ENCODE measurements at places on chromosomes 13 and 19.

DNA sequence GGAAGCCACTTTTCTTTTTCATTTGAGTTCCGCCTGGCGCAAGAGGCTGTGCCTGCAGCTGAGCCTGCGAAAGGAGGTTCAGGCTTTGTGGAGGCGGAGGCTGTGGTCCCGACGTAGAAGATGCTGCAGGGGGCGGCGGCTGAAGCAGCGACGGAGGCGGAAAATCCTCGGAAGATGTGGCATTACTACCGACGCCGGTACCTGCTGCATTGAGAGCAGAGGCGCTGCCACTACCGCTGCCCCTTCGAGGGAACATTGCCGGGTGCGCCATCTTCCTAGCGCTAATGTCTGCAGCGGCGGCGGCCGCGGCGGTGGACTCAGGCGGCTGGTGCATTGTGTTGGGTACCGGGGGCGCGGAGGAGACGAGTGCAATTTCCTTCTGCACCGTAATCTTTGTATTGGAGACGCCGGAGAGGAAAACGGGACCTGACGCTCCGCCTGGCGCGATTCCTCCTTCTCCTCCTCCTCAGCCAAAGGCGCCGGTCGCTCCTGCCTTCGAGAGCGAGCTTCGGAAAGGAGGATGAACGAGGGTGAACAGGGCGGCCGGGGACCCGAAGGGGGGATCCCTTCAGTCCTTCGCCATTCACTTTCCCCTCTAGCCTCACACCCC is at the start of gene TSC22D1:
Gene TSC22D1, minus strand, starts transcription at position 590 of the 610 bp plus-strand sequence. Its CDS starts 256 bp downstream, at position 334.
- DNase-seq = peak; percentile 38

DNA sequence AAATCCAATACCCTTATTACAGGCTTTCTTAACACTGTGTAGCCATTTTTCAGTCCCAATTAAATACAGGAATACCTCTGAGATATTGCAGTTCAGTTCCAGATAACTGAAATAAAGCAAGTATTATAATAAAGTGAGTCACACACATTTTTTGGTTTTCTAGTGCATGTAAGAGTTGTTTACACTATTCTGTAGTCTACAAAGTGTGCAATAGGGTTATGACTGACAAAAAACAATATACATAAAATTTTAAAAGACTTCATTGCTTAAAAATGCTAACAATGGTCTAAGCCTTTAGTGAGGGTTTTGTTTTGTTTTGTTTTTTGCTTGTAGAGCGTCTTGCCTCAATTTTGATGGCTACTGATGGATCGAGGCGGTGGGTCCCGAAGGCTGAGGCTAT is 434.4 kb upstream of the NBEA start:
- DNase-seq = no peak

- DNase-seq = no peak
Observed at GRCh38 chr13:51432576-51432975, 20.3 kb downstream of the INTS6 start.

GRCh38 chr19:17872251-17873001 is 681 bp downstream of the SLC5A5 start:
- no peak for DNase-seq

DNA sequence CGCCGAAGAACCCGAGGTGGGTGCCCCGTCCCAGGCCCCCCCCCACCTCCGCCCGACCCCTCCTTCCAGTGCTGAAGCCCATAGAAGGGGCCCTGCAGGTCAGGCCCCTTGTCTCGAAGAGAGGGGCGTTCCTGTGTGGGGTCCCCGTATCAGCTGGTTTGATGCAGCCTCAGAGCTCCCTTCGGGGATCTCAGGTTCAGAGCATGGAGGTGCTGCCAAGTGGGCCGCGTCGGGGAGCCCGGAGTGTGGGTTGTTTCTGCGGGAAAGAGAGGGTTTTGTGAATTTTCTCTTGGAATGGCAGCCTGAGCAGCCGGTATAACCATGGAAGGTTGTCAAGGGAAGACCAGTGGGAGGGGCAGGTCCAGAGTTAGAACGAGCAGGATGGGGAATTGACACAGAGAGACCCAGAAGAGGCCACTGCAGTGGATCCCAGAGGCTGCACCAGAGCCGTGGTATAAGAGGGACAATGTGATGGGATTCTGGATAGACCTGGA is 384 bp downstream of the TRAPPC2B start:
- no peak for DNase-seq

DNA sequence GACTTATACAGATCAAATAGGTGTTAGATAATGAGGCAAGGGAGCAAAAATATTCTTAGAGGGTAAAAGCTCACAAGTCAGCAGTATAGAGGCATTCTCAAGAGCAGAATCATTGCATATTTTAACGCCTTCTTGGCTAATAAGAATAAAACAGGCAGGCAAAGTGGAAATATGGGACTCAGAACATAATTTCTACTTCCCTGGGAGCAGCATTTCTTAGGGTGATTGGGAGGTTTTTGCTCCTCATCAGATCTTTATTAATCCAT is 39.6 kb downstream of the LHFPL6 start:
- DNase-seq = no peak

- peak; percentile 17 for DNase-seq
Observed at GRCh38 chr13:19862481-19863313, 752 bp downstream of the ZMYM5 start.

DNA sequence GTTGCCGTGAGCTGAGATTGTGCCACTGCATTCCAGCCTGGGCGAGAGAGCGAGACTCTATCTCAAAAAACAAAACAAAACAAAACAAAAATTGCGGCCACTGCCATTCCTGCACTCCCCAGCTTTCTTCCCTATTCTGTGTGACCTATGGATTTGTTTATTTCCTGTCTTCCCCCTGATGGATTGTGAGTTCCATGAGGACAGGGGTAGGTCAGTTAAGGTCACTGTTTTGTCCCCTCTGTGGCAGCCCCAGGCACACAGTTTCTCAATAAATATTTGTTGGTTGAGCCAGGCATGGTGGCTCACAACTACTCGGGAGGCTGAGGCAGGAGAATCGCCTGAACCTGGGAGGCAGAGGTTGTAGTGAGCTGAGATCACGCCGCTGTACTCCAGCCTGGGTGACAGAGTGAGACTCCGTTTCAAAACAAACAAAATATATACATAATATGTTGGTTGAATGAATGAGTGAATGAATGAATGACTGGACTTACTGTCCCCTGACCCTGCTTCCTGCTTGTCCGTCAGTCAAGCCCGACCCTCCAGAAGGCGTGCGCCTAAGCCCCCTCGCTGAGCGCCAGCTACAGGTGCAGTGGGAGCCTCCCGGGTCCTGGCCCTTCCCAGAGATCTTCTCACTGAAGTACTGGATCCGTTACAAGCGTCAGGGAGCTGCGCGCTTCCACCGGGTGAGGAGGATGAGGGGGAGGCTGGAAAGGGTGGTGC is 5.0 kb downstream of the EBI3 start:
- no peak for DNase-seq

- no peak for DNase-seq
Observed at GRCh38 chr13:34322014-34322742, 504.2 kb downstream of the RFC3 start.

DNA sequence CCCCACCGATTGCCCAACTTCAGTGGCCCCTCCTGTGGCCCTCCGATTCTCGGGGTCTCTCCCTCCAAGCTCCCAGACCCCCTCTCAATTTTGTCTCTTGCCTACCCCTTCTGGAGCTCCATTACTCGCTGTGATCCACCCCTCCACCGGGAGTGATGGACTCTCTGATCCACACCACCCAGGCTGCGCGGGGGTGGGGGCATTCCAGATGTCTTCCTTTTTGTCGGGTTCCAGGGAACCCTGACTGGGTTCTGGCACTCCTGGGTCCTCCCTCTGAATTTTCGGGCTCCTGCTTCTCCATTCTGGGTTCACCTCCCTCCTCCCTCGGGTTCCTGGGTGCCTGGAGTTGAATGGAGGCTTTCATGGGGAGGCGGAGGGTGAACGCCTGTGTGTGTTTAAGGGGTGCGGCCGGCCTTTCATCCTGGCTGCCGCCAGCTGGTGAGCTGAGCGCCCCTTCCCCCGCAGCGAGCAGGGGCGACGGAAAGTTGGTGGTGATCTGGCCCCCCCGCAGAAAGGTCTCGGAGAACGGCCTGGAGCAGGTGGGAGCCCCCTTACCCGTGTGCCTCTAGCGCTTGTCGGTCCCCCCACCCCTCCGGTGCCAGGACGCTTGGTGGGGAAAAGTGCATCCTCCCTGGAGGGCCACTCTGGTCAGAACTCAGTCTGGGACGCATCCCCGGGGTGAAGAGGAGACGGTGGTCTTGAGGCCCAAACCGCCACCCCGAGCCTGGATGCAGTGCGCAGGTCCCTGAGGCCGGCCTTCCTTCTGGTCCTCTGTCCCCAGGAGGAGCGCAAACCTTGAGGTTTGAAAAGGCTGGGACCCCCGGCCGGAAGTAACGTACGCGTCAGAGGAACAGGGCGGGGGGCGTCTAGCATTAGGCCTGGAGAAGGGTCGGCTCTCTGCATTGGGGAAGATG is 1.6 kb downstream of the MISP3 start:
- DNase-seq = peak; percentile 37

GRCh38 chr13:50549221-50549942 is 294.1 kb downstream of the DLEU7 start:
- DNase-seq = no peak

GRCh38 chr13:109730812-109731335 is 55.5 kb downstream of the IRS2 start:
- DNase-seq = no peak

GRCh38 chr13:70249332-70250064 is 141.2 kb upstream of the KLHL1 start:
- no peak for DNase-seq

- no peak for DNase-seq
Observed at GRCh38 chr19:29596885-29597525, 9.1 kb upstream of the POP4 start.

GRCh38 chr13:50424993-50425392 is 409.7 kb downstream of the KCNRG start:
- no peak for DNase-seq

DNA sequence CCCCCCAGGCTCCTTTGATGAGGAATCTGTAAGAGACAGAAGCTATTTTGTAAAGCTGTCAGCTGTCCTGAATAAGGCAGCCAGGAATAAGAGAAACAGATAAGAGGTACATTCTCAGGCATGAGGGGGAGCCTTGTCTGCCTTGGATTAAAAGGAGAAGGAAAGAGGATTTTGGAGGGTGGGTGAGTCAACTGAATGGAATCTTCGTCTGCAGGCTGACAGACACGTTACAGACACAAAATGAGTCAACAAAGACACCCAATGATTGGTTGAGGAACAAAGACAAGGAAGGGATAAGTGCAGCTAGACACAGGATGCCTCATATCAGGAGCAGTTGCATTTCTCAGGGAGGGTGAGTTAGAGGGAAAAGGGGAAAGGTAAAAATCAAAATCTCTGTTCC is 162.5 kb downstream of the OLFM4 start:
- DNase-seq = no peak

DNA sequence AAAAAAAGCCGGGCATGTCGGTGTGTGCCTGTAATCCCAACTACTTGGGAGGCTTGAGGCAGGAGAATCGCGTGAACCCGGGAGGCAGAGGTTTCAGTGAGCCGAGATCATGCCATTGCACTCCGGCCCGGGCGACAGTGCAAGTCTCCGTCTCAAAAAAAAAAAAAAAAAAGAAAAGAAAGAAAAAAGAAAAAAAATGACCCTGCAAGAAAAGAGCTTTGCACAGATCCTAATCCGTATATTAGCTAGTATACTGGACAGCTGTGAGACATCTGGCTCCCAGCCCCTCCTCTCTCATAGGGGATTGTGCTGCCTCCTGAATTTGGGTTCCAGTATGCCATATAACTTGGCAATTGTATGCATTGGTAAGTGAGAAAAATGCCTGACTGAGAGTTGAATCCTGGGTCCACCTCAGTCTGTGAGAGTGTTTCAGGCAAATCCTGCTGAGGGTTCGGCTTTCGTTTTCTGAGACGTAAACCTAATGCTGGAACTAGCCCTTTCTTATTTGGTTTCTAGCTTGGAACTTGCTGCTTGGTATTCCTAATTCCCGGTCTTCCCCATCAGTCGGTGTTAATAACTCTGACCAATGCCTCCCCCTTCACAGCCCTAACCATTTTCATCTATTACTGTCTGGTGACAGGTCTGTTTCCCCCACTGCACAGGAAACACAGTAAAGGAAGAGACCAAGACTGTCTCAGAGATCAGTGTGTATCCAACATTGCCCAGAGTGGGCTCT is 1.3 kb upstream of the AKT2 start:
- no peak for DNase-seq

DNA sequence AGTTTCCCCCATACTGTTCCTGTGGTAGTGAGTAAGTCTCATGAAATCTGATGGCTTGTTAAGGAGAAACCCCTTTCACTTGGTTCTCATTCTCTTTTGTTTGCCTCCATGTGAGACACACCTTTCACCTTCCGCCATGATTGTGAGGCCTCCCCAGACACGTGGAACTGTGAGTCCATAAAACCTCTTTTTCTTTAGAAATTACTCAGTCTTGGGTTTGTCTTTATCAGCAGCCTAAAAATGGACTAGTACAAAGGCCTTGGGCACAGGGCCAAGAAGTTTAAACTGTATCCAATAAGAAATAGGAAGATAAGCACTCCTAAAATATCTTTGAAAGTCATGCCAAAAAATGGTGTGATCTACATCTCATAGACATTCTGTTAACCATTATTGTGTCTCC is 176.9 kb downstream of the TBC1D4 start:
- DNase-seq = no peak

GRCh38 chr13:30720172-30720869 is 15.0 kb upstream of the ALOX5AP start:
- no peak for DNase-seq

DNA sequence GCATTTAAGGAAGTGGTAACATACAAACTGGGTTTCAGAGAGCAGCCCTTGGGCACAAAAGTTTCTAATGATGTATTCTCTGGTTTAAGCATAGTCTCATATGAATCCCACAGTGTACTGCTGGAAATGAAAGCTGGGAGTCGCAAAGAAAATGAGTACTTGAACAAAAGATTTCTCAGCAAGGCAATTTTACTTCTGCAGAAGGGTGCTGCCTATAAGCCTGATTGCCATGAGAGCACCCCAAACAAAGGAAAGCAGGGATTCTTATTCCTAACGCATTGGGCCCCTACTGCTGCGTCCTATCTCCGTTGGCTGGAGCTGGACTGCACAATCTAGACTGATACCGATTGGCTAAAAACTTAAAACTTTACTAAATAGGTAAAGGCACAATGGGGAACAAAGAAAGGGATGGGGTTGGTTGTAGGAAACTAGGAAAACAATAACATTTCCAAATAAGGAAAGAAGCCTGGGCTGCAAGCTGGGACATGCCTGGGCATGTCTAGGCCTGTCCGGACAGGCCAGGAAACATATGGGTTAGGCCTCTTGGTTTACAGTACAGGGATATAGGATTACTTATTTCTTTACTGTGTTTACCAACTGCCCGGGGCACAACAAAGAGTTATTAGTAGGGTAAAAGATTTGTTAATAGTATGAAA is 27.4 kb upstream of the VN1R4 start:
- no peak for DNase-seq

- no peak for DNase-seq
Observed at GRCh38 chr13:76715621-76716020, 170.6 kb downstream of the KCTD12 start.

GRCh38 chr13:55613429-55614187 is 1527.1 kb upstream of the PRR20A start:
- no peak for DNase-seq

DNA sequence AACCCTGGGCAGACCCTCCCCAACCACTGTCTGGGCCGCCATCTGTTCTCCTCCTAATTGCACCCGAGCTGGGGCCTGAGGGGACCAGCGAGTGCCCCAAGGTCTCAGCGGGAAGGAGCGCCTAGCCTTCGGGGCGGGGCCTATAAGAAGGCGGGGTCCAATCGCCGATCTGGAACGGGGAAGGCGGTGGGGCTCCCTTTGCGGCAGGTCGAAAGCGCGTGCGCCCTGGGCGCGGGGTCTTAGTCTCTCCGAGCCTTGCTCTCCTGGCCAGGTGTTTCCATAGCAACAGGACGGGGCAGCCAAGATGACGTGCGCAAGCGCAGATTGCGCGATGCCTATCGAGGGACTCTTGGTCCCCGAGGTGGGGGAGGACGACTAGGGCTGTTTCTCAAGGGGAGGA is 2.8 kb downstream of the MAST1 start:
- DNase-seq = no peak

GRCh38 chr19:43462785-43463380 is 2.5 kb downstream of the LYPD3 start:
- DNase-seq = no peak
